ENCODE measurements at places on chromosomes 7 and 10.

- DNase-seq = no peak
Measured at GRCh38 chr7:92740700-92741126, 95.7 kb downstream of the CDK6 start.

- peak; percentile 47 for DNase-seq
Measured at GRCh38 chr7:100013328-100013676, 2.1 kb upstream of the ZKSCAN1 start.

DNA sequence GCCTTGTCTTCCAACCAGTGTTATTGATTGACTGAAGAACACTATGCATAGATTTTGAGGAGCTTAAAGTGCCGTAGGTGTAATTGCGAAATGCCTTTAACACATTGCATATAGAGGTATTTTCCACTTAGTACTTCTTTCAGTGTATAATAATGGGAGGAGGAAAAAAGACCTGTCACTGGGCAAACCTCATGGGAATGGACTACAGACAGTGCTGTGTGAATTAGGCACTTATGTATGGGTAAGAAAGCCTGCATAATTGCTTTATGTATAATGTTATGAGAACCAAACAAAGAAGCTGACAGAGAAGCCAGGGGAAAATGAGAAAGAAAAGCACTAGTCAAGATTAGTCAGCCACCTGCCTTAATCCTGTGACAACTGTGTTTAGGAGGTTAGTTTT lies 12.4 kb upstream of the SCRN1 start:
- no peak for DNase-seq

DNA sequence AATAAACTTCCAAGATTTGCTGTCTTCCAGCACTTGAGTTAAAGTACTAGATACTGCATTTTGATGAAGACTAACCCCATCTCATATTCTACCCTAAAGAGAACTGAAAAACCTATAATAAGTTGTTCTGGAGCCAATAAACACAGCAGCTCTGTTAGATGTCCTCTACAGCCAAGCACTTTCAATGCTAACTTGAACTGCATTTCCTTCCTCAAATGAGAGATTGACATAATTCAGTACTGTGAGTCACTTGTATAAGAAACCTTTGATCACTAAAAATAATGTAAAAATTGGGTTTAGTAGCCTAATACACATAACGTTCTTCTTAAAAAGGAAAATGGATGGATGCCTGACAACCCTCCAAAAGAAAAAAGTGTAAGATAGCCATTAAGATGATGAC lies 81.3 kb downstream of the ITGB8 start:
- no peak for DNase-seq

DNA sequence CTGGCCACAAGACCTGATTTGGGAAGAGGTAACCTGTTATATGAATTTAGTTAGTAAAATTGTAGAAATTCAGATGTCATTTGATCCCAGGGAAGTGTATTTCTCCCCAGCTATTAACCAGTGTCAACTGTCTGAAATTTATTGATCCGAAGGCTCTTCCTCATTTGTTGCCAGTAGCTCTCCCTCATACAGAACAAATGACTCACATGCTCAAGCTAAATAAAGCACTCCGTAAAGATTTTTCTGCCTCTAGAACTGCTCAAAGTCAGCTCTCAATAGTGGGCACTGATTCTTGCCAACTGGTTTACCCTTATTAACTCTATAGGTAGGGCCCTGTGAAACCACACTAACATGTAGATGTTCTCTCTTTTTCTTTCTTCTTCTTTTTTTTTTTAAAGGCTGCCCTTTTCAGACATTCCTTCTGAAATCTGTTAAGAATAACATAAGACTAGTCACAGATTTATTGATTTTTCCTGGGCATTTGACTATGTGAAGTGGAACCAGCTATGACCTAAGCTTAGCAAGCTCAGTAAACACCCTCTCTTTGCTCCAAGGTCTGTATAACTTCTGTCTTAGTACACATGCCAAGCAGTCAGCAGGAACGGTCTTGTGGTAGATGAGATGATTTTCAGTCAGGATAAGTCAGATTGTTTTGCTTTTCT lies 21.8 kb downstream of the RPA3 start:
- no peak for DNase-seq

DNA sequence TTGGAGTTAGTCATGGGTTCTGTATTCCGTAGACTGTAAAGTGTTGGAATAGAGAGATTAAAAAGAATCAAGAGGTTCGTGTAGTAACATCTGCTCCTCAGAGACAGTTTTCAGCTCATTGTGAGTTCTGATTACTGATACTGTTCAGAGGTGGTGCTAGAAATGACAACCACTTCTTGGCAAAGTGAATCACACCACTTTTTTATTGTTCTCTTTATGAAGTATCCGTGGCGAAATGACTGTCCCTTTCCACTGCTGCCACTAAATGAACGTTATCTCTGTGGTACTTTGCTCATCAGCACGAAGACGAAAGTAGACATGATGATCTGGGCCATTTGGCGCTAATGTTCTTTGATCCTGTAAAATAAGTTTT lies 860 bp downstream of the RPP30 start:
- DNase-seq = peak; percentile 20

GRCh38 chr10:30931094-30931493 lies 100.6 kb downstream of the ZNF438 start:
- DNase-seq = no peak

GRCh38 chr7:127885843-127886242 lies 145.4 kb downstream of the LRRC4 start:
- DNase-seq = no peak

DNA sequence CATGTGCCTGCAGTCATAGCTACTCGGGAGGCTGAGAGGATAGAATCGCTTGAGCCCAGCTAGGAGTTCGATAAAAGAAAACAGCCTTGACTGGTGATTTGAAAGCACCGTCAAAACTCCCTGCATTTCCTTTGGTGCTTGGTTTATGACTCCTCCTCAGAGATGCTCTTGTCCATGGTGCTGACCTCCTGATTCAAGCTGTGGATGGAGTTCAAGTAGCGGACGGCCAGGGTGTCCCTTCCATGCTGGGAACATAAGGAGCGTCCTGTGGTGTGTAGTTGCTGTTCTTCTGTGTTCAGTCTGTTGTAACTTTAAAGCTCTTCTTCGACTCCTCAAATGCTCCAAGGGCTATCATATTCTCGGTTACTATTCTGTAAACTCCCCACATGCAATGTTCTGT lies 382.5 kb upstream of the KIAA1217 start:
- DNase-seq = no peak

DNA sequence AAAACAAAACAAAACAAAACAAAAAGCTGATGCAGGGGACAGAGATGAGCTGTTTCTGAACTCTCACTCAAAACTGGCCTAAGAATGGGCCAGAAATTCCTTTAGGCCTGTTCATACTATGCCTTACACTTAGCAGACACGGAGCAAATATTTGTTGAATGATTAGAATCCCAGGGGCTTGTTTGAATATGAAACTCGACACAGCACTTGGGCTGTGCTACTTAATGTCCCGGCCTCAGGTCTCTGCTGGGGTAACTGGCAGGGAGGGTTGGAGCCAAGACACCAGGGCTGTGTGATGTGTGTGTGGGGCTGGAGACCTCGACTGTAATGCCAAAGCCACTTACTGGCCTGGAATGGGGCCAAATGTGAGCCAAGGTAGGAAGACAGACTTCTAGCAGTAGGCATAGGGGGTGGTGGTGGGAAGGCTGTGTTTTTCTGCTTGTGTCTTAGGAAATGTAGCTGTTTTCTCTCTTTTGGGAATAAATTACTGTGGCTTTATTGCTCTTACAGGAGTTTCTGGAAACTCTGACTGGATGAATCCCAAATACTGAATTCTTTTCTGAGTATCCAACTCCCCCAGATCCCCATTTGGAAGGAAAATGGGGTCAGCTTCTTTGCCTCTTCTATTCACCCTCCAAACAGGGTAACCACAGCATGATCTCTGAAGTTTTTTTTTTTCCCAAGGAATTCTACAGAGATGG lies 66.7 kb downstream of the EMX2 start:
- no peak for DNase-seq

GRCh38 chr7:129821476-129821875 lies 131.3 kb downstream of the UBE2H start:
- no peak for DNase-seq

DNA sequence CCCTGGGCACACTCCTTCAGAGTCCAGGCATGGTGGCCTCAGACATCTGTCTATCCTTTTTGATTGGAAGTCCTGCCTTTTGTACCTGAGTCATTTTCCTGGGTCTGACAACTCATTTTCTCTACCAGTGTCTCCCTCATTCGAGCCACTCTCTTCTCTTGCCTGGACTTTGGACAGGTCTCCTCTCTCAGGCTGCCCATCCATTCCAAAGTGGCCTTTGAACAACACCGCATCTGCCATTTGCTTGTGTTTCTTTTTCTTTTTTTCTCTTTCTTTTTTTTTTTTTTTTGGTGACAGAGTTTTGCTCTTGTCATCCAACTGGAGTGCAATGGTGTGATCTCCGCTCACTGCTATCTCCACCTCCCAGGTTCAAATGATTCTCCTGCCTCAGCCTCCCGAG lies 142.1 kb upstream of the COBL start:
- no peak for DNase-seq

GRCh38 chr10:69327463-69328379 lies 49.4 kb downstream of the HK1 start:
- DNase-seq = peak; percentile 38

DNA sequence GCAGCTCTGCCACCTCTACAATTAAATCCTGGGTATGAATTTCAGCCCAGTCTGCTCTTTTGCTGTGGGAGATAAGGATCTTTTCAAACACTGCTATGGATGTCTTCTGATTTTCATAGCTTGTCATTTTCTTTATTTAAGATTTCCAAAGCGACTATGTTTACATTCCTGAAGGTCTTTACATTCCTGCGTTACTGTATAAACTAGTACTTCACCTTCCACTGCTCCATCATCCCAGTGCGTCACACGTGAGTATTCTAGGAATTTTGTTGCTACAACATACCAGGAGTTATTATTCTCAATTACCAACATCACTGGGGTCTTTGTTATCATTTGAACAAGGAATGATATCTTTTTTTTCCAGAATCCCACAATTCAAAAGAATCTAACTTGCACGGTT lies 944.7 kb downstream of the SORCS3 start:
- DNase-seq = no peak

- peak; percentile 36 for DNase-seq
Measured at GRCh38 chr10:70540089-70540788, 61.7 kb downstream of the PALD1 start.

- no peak for DNase-seq
Measured at GRCh38 chr10:114328874-114329273, 75.4 kb downstream of the AFAP1L2 start.

GRCh38 chr10:33453081-33454025 lies 118.9 kb upstream of the NRP1 start:
- DNase-seq = no peak

DNA sequence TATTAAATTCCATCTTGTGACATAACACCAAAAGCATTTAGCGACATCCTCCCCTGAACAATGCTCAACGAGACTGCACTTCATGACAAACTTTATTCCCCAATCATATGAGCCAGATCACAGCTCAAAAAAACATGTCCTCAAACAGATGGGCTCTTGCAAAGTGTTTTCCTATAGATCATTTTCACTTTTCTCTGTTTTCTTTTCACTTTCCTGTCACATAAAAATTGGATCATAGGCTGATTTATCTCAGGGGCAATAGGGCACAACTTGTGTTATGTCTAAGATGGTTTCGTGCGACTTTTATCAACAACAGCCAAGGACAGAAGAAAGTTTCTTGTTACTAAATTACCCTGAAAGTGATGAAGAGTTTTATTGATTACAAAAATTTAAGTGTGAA lies 206.1 kb downstream of the WDR11 start:
- DNase-seq = no peak

GRCh38 chr7:127812540-127812939 lies 160.5 kb downstream of the SND1 start:
- no peak for DNase-seq

GRCh38 chr7:44767134-44767911 lies 18.7 kb downstream of the ZMIZ2 start:
- DNase-seq = no peak

- no peak for DNase-seq
Measured at GRCh38 chr7:97272237-97272975, 154.9 kb downstream of the SDHAF3 start.

DNA sequence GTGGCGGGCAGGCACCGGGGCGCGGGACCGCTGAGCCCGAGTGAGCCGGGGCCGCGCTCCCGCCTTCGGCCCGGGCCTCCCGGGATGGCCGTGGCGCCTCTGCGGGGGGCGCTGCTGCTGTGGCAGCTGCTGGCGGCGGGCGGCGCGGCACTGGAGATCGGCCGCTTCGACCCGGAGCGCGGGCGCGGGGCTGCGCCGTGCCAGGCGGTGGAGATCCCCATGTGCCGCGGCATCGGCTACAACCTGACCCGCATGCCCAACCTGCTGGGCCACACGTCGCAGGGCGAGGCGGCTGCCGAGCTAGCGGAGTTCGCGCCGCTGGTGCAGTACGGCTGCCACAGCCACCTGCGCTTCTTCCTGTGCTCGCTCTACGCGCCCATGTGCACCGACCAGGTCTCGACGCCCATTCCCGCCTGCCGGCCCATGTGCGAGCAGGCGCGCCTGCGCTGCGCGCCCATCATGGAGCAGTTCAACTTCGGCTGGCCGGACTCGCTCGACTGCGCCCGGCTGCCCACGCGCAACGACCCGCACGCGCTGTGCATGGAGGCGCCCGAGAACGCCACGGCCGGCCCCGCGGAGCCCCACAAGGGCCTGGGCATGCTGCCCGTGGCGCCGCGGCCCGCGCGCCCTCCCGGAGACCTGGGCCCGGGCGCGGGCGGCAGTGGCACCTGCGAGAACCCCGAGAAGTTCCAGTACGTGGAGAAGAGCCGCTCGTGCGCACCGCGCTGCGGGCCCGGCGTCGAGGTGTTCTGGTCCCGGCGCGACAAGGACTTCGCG lies 534 bp downstream of the FZD9 start:
- no peak for DNase-seq

- no peak for DNase-seq
Measured at GRCh38 chr7:129670656-129671055, 59.1 kb downstream of the NRF1 start.

GRCh38 chr10:131679926-131680325 lies 220.9 kb upstream of the PPP2R2D start:
- DNase-seq = no peak

DNA sequence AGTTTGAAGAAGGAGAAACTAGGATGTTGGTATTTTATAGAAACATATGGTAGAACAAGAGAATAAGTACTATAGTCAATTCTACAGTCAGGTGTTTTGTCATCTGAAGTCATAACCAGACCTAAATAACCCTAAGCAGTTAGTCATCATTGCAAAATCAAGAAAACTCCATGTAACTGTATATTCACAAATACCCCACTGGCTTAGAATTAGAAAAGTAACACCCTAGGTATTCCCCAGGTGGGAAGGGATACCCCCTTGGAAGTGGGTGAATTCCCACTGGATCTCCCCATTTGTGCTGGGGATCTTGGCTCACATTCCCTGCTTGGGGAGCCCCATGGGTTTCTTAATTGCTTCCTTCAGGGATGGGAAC lies 45.9 kb upstream of the ITGB8 start:
- DNase-seq = no peak
